AG10803 (cell line): ENCODE measurements at places on chromosomes 7 and 10.
A peak's percentile ranks its signal among the peaks of the same experiment; 100 is the strongest.

GRCh38 chr7:732094-732541, 5.0 kb upstream of the PRKAR1B start:
- DNase-seq = no peak

DNA sequence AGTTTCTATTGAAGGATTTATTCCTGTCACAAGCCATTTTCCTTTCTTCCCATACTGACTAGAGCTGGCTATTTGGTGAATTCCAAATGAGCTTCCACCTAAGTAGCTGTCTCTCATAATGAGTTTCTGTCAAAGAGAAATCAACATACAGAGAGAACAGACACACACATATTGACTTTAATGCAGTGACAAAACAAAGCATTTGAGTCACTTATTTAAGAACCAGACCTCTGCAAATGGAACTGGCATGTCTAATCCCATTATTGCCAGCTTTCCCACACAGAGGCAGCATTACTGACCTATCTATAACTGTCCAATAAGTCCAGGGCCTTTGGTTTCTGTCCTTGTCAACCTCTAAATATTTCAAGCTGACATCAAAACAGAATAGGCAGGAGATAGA, 179.3 kb upstream of the CSTF2T start:
- no peak for DNase-seq

DNA sequence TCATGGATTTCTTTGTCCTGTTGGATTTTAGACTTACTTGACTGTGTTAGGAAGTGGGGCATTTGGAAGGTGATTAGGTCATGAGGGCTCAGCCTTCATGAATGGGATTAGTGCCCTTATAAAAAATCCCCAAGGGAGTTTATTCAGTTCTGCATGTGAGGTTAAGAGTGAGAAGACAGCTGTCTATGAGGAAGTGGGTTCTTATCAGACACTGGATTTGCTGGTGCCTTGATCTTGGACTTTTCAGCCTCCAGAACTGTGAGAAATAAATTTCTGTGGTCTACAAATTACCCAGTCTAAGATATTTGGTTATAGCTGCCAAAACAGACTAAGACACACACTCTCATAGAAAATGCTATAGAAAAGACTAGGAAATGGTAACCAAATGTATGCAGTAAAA, 724.7 kb upstream of the FZD8 start:
- no peak for DNase-seq

DNA sequence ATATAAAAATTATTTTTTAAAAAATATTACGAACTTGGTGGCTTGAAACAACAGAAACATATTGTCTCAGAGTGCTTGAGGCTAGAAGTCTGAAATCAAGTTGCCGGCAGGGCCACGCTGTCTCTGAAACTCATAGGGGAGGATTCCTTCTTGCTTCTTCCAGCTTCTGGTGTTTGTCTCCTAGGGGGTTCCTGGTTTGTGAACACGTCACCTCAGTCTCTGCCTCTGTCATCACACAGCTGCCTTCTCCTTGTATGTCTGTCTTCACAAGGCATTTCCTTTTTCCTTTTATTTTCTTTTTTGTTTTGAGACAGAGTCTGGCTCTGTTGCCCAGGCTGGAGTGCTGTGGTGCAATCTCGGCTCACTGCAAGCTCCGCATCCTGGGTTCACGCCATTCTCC, 12.7 kb upstream of the SNX8 start:
- DNase-seq = no peak

- no peak for DNase-seq
These were observed 11.7 kb upstream of the GPAM start for GRCh38 chr10:112195224-112195623.

DNA sequence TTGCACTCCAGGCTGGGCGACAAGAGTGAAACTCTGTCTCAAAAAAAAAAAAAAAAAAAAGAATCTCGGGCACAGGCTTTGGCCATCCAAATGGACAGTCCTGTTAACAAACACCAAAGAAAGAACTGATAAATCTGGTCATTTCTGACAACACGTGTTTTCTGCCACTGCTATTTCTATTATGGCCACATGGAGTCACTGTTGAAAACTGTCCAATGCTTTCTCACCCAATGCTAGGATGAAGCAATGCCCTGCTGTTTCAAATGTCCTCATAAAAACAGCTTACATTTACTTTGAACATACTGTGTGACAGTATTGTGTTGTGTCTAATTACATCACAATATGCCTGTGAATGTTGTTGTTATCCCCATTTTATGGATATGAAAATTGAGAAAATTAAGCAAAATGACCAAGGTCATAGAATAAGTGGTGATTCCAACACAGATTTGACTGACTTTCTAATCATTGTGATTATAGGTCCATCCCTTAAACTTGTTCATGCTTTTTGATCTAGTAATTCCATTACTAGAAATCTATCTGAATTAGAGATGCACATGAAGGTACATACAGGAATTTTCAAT, 19.9 kb upstream of the MAP3K8 start:
- DNase-seq = peak; percentile 72

GRCh38 chr7:37352251-37352880, 96.3 kb downstream of the ELMO1 start:
- no peak for DNase-seq

- peak; percentile 14 for DNase-seq
These were observed 738 bp upstream of the NCAPG2 start for GRCh38 chr7:158705234-158705850.
